ENCODE measurements at places on chromosomes 7 and 10. TPM values are rescaled to one million over a fixed set of nuclear protein-coding genes. Genes with fewer than 3 reads are reported as not detected.

Gene GDF10
- 0.22 TPM for total RNA-seq

Gene CDHR1
- 0.07 TPM for total RNA-seq

Gene MACC1
- total RNA-seq: not detected

Gene EXOSC1
- 57.0 TPM for total RNA-seq

Gene UCMA
- not detected for total RNA-seq
